T-helper 17 cell (primary cell): ENCODE measurements at places on chromosomes 3 and 15.

DNA sequence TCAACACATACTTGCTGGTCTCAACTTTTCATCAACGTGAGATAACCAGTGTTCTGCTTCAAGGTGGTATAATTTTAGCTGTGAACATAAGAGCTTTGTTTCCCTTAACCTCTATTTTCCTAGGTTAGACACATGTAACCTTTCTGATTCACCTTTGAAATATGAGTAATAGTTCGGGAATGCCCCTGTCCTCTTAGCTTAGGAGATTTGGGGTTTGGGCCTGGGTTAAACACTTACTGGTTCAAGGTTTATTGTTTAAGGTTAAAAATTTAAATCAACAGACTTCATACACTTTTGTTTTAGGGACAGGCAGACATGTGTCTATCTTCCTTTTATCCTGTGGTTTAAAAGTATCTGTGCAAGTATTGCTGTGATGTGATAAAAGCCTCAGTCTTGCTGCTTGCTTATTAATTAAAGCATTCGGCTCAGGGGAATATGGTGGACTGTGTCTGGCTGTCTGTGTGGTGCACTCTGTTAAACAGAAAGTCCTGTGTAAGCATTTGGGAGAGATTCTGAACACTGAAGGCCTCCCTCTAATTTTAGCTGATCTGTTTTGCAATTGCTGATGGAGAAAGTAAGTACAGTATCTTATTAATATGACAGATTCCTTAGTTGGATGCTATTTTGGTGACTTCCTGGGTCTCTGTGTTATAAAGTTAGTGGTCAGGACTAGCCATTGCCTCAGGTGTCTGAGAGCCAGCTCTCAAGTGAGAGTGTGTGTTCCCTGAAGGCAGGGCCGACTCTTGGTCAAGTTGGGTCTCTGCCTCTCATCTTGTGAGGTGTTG is 81.8 kb downstream of the USP13 start:
- H3K27me3 ChIP-seq = no peaks in the 10 kb centered on the region
- H3K27ac ChIP-seq = no peak overlapping the region
- no peak overlapping the region for H3K4me3 ChIP-seq
- H3K36me3 ChIP-seq = peaks cover 14% of the 10 kb centered on the region
- peaks cover 4% of the 10 kb centered on the region for H3K4me1 ChIP-seq

- H3K4me1 ChIP-seq = peaks cover 13% of the 10 kb centered on the region
- no peak for DNase-seq
- no peak overlapping the region for H3K27ac ChIP-seq
- H3K36me3 ChIP-seq = no peaks in the 10 kb centered on the region
- H3K4me3 ChIP-seq = no peak overlapping the region
Measured at GRCh38 chr3:177465257-177465642, 268.0 kb upstream of the TBL1XR1 start.

DNA sequence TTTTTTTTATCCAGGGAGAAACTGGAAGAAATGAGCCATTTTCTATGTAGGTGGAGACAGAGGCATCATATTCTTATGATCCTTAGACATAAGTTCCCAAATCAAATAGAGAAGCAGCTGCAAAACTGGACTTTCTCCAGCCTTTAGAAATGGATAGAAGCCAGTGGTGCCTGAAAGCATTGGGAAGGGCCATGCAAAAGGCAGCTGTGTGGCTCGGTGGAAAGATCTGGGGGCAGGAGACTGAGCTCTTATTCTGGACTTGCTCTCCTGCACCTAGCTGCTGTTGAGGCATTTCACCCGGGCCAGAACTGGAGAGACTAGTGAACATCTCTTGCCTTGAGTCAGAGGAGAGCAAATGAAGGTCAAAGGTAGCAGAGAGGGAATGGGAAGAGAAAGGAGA is 73.1 kb downstream of the TFG start:
- no peaks in the 10 kb centered on the region for H3K36me3 ChIP-seq
- H3K4me3 ChIP-seq = no peak overlapping the region
- no peak overlapping the region for H3K27ac ChIP-seq
- no peaks in the 10 kb centered on the region for H3K4me1 ChIP-seq
- no peaks in the 10 kb centered on the region for H3K27me3 ChIP-seq

- H3K4me1 ChIP-seq = peaks cover 3% of the 10 kb centered on the region
- no peak for DNase-seq
- no peak overlapping the region for H3K4me3 ChIP-seq
- no peaks in the 10 kb centered on the region for H3K36me3 ChIP-seq
- H3K27me3 ChIP-seq = peaks cover 37% of the 10 kb centered on the region
- H3K27ac ChIP-seq = no peak overlapping the region
Measured at GRCh38 chr3:98779541-98780335, 16.6 kb downstream of the ST3GAL6 start.

- DNase-seq = no peak
- H3K27ac ChIP-seq = peak overlapping the region; percentile 53
- no peak overlapping the region for H3K4me3 ChIP-seq
- peaks cover 6% of the 10 kb centered on the region for H3K36me3 ChIP-seq
- H3K4me1 ChIP-seq = peaks cover 46% of the 10 kb centered on the region
Measured at GRCh38 chr15:91890614-91891013, 37.1 kb downstream of the SLCO3A1 start.

- H3K27ac ChIP-seq = no peak overlapping the region
- H3K27me3 ChIP-seq = peaks cover 26% of the 10 kb centered on the region
- no peaks in the 10 kb centered on the region for H3K36me3 ChIP-seq
Measured at GRCh38 chr15:61253186-61253585, 24.1 kb upstream of the RORA start.

DNA sequence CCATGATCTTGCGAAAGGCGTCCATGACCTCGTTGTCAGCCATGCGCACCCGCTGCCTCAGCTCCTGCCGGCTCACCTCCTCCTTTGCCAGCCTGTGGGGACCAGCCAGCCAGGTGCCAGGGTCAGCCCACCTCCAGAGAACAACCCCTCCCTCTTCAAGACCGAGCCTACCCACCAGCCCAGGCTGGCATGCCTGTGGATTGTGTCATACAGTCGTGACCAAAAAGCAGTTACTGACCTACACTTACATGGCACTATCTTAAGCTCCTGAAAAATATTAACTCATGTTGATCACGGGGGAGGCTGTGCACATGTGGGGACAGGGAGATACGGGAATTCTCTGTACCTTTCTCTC is 10.7 kb upstream of the CAMK1 start:
- no peak for DNase-seq
- peaks cover 5% of the 10 kb centered on the region for H3K36me3 ChIP-seq

- H3K27ac ChIP-seq = no peak overlapping the region
- H3K27me3 ChIP-seq = peaks cover 10% of the 10 kb centered on the region
- no peaks in the 10 kb centered on the region for H3K36me3 ChIP-seq
- H3K4me3 ChIP-seq = no peak overlapping the region
- no peak for DNase-seq
Measured at GRCh38 chr3:32181365-32181764, 57.1 kb upstream of the CMTM8 start.
